Smooth muscle cell of the coronary artery (primary cell): ENCODE measurements at places on chromosomes 5 and 9. TPM values are rescaled to one million over a fixed set of nuclear protein-coding genes. Genes with fewer than 3 reads are reported as not detected.

Gene LARP1
- total RNA-seq: 22.1 and 32.8 TPM in 2 replicates

Gene PCDHAC1
- under 0.01 and 0.35 TPM in 2 replicates for total RNA-seq

Gene PCDHB5
- 2.3 and 3.7 TPM in 2 replicates for total RNA-seq

Gene C5orf52
- total RNA-seq: not detected in 2 replicates

Gene HSD17B4
- total RNA-seq: 210 and 284 TPM in 2 replicates

Gene DMRTA1
- total RNA-seq: 0.12 and 0.30 TPM in 2 replicates

Gene LOX
- total RNA-seq: 77.0 and 89.1 TPM in 2 replicates

Gene FAM120AOS
- total RNA-seq: 13.9 and 26.7 TPM in 2 replicates

Gene OLFM1
- 0.15 and 4.2 TPM in 2 replicates for total RNA-seq

Gene CDH18
- 0.15 and 2.0 TPM in 2 replicates for total RNA-seq

Gene CTSV
- 0.12 and 1.9 TPM in 2 replicates for total RNA-seq

Gene BARHL1
- not detected in 2 replicates for total RNA-seq

Gene PROB1
- 0.35 and 0.38 TPM in 2 replicates for total RNA-seq

Gene TERT
- total RNA-seq: not detected in 2 replicates

Gene DIRAS2
- total RNA-seq: 4.0 TPM in 1 of 2 replicates, not detected in the other

Gene CDKN2B
- 11.2 and 60.2 TPM in 2 replicates for total RNA-seq

Gene SLC6A18
- not detected in 2 replicates for total RNA-seq

Gene NR5A1
- not detected in 2 replicates for total RNA-seq

Gene SPINK4
- not detected in 2 replicates for total RNA-seq

Gene NTRK2
- 0.38 and 25.4 TPM in 2 replicates for total RNA-seq

Gene PCDHGA11
- total RNA-seq: 4.7 and 7.1 TPM in 2 replicates
